Substantia nigra (tissue), 51 donors: ENCODE measurements at places on chromosomes 16 and 17.

- DNase-seq, result no peak
Observed at GRCh38 chr17:57356719-57357391, 100.5 kb downstream of the MSI2 start.

DNA sequence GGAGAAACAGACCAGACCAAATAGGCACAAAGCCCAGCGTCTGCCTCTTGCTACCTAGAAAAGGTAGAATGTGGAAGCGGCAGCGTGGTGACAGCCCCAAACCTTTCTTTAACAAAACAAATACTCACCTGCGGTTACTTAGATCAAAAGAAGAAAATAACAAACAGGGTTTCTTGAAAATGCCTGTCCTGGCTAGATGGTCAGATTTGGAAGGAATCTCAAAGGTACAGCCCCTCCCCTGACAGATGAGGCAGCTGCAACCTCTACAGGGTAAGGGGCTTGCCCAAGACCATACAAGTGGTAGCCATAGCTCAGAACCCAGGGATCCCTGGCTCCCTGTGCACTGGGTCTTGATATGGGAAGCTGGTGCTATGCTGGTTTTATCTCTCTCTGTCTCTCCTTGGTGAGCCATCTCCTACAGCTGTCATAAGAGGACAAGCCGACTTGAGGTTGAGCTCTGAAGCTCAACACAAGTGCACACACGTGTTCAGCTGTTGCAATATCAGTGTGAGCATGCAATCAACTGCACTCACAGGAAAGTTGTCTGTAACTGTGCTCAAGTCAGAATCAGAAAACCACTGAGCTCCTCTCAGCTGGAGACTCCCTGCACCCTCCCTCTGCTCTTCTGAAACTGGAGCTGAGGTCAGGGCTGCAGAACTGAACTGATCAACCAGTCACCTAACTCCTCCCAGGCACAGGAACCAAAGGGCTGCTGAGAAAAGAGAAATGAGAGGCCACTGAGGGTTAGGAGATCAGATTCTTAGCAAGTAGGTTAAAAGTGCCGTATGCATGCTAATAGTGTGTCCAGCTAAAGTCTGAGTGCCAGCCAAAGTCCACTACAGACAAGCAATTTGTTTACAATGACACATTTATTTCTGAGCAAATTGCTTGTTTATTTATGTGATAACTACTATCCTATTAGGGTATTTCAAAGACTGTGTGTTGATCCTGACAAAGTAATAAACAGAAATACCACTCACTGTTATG, 6.1 kb upstream of the RNF157 start:
- DNase-seq, result no peak

DNA sequence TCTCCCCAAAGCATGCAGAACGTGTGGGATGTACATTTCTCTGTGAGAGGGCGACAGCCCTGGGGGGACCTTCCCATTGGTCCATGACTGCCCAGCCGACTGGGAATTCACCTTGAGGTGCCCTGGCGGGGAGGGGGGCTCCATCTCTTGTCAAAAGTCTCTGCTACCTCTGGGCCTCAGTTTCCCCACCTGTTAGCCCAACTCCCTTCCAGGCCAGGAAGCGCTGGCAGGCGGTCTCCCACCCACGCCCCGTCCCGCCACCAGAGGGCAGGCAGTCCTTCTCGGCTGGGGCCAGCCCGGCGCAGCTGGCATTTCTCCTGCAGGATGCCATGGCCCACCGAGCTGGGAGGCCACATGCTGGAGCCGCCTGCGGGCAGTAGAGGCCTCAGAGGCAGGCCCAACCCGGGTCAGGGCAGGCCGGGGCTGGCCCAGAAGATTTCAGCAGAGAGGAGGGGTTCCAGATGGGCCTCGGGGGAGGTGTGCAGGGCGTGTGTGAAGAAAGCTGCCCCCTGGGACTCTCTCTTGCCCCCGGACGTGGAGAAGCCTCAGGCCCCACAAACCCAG, 16.6 kb downstream of the CD7 start:
- no peak for DNase-seq

DNA sequence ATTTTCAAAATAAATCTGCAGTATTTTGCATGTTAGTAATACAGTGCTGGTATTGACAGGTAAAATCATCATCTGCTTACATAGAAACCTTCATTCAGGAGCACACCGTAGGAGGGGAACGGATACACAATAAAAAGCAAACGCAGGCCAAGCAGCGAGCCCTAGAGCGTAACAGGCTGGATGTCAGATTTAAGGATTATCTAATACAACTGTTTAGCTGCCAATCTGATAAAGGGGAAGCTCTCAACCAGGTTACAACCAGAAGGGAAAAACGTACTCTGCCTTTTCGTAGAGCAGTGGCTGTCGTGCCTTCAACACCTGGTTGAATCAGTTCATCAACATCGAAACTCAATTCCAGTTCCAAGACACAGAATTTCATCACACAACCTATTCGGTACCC, 16.4 kb upstream of the CUEDC1 start:
- no peak for DNase-seq

DNA sequence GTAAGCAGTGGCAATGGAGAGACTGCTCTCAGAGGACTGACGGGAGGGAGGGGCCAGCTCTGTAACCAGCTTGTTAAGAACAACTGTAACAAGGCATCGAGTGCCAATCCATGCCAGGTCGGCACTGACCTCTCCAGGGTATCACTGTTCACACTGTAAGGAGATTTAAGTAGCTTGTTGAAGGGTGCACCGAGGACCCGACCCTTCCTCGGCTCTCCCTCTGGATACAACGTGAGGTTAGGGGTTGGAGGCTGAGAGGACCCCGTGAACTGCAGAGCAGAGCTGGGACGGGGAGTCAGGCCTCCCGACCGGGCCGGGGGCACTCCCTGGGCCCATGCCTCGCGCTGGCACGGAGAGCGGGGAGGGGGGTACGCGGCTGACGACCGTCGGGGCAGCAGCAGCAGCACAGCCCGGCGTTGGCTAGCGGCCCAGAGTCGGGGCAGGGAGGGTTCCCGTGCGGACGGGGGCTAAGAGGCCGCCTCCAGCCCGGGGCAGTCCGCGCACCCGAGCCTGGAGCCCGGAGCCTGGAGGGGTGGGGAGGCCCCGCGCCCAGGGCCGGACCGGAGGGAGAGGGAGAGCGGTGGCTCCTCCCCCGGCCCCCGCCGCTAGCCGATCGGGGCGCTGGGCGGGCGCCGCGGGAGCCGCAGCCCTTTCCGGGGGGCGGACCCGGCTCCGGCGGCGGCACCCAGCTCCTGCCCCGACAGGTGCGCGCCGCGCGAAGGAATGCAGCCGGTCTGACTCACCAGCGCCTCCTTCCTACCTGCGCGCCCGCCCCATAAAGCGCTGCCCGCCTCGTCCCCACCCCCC, at the start of gene ITGB4:
Gene ITGB4 (plus strand): TSS at position 804 of the 807 bp plus-strand sequence. CDS start 3,245 bp downstream, outside the sequence.
- peak; percentile 59 for DNase-seq

GRCh38 chr17:27878776-27879562, 14.2 kb downstream of the LYRM9 start:
- no peak for DNase-seq

DNA sequence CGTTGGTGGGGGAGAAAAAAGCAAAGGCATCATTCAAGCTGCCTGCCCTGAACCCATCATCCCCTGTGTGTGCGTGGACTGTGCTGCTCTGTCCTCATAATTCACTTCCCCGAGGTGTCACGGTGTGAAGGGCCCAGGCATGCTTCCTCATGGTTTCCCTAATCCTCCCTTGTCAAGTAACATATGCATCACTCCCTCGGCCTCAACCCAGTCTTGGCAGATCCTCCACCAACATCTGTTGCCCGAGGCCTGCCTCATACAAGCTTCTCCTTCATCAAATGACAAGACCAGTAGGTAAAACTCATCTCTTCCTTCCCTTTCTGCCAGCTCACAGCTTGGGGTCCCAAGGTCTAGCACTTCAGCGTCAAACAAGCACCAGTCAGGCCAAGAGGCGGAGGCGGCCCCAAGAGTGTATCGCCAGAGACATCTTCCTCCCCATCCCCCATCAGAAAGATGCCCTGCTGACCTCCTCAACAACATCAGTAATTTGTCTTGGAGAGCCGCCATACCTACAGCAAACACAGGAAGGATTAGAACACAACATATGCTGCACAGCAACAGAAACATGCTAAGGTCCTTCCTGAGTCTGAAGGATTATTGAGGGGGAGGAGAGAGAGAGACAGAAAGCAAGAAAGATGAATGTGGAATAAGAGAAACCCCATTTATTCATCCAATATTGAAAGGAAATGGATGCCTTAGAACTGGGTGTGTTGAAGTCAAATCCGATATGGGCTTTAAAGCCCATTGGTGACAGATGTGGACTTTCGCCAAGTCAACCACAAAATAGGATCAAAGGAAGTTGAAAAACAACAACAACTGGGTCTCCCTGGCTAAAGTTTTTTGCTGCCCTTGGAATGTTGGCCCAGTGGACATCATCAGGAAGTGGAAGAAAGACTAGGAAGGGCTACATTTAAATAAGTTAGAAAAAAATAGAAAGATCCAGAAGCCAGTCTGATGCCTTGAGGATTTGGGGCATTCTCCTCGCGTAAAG, 38.4 kb downstream of the SOX9 start:
- DNase-seq, result no peak

DNA sequence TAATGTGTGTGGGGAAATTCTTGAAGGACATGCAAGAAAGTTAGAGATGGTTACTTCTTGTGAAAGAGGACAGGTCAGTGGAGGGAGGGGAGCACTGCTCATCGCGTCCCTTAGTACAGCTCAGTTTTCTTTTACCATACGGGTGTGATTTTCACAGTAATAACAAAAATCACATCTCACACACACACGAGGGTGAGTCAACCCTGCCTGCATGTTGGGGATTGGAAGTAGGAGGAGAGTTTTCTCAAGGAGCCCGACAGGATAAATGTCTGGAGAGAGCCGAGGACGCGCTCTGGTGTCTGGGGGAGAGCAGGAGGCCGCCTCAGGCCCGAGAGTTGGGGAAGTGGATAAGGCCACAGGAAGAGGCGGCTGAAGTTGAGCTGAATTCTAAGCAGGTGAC, 16.4 kb downstream of the PLCD3 start:
- no peak for DNase-seq

GRCh38 chr16:86824751-86825296, 246.5 kb downstream of the FOXL1 start:
- DNase-seq, result no peak

- no peak for DNase-seq
Observed at GRCh38 chr17:50803676-50804075, 31.7 kb upstream of the WFIKKN2 start.

DNA sequence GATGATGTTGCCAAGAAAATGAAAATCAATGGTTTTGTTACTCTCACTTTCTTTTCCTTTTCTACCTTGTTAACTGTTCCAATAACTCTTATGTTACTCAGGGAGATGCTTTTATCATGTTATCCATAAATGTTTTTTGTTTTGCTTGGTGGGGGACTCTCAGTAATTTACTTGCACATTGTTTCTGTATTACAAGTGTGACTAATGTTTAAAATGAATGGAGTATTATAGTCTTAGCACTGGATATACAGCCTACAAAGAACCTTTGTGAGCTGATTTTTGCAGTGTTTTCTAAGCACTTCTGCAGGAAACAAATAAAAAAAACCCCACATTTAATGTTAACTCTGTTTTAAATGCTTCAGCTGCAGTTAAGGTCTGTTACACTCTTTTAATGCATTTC, 12.1 kb downstream of the VMP1 start:
- no peak for DNase-seq

- DNase-seq, result no peak
Observed at GRCh38 chr16:57614536-57614935, 13.9 kb upstream of the ADGRG1 start.

GRCh38 chr17:69143151-69143550, 1.5 kb upstream of the ABCA6 start:
- no peak for DNase-seq

DNA sequence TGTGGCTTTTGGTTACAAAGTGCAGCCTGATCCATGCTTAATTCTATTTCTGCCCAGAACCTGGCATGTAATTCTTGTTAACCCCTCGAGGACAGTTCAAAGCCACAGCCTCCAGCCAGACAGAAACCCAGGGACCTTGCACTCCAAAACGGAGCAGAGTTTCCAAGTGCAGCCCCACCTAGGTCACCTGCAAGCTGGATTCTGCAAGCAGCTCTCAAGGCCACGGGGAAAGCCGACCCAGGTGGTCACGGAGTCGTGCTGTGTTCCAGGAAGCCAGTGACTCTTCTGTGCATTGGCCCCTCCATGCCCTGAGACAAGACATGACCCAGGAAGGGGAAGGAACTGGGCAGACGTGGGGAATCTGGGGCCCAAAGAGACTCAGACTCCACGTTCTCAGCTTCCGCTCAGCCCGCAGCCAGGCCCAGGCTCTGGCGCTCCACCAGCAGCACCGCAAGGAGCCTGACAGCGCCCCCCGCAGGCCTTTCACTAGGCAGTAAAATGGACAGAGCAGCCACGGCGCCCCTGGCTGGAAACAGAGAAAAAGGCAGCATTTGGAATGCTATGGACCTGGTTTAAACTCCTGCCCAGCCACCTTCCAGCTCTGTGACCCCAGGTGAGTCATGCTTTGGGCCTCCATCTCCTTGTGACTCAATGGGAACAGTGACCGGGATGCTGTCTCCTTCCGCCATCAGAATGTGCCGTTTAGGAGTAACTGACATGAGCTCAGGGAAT, 27.3 kb upstream of the GSG1L start:
- no peak for DNase-seq

DNA sequence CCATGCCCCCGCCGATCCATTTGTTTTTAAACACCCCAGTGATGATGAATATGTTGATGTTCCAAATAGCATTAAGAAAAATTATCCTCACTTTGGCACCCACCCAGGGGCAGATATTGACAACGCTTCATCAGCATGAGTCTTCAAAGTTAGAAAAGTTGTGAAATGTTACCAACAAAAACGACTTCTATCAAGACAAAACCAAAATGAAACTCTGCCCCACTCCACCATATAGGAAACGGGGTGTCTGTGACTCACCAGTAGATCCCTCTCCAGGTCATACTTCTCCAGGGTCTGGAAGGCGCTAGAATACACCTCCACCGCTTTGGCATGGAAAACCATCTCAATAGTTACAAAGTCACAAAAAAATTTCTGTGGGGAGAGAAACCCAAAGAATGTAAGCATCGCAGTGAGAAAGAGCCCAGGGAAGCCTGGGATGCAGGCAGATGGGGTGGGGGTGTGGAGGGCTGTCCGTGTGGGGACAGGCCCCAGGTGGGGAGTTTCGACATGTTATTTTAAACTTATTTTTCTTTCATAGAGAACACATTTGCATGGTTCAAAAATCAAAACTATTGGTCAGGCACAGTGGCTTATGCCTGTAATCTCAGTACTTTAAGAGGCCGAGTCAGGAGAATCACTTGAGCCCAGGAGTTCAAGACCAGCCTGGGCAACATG, 10.2 kb downstream of the CIBAR2 start:
- DNase-seq, result no peak

DNA sequence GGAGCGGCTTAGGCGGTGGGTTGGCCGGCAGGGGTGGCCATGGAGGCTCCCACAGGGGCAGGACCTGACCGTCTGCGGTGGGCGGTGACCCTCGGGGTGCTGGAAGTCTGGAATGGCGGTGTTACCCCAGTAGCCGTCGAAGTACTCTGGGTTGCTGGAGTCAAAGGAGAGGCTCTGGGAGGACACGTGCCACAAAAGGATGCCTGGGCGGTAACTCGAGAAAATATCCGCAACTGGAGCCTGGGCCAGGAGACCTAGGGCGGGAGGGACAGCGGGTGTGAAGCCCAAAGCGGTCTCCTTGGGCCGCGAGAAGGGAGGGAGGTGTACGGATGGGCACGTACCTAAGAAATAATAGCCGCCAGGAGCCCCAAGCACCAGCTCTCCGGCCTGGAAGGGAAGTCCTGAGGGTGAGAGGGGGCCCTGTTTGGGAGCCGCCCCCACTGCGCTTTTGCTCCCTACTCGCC, 4.6 kb downstream of the ITGA2B start:
- DNase-seq, result no peak

GRCh38 chr17:50169121-50169764, 3.4 kb downstream of the SGCA start:
- DNase-seq, result no peak

GRCh38 chr16:75443298-75443697, 10.0 kb upstream of the CFDP1 start:
- no peak for DNase-seq
